ENCODE measurements at places on chromosomes 12 and 14.
A peak's percentile ranks its signal among the peaks of the same experiment; 100 is the strongest.

DNA sequence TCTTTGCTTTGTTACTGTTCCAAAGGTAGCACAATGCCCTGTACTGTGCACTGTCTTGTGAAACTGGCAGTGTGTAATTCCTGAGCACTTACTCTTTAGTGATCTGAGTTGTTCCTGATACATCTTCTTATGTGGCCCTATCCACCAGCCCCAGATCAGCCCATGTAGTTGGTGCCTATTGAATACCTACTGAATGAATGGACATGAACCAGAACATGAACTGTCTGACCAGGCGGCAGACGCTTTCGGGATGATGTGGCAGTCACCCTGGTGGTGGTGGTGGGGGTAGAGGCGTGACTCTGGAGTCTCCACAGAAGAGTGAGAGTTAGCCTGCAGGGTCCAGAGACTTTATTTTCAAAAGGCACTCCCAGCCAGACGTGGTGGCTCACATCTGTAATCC lies 46.6 kb upstream of the PAPOLA start:
- DNase-seq, result no peak

DNA sequence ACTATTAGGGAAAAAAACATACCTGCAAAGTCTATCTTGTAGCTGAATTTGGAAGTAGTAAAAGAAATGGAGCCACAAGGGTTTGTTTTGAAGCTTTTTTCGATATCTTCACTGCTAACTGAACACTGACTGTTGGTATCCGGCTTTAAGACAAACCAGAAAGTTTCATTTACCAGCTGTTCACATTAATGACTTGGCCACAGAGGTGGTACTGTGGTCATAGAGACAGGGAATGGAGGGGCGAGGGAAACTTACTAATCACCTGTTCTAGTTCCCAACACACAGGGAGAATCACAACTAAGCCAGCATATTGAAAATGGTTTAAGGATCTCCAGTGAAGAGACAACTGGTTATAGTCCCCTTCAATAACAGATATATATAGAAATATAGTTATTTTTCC lies 44.3 kb downstream of the PARP11 start:
- DNase-seq, result no peak

- DNase-seq, result peak; percentile 13
Measured at GRCh38 chr12:68746572-68747180, 700 bp downstream of the SLC35E3 start.

GRCh38 chr12:39417916-39418315 lies 25.0 kb downstream of the KIF21A start:
- DNase-seq, result no peak

DNA sequence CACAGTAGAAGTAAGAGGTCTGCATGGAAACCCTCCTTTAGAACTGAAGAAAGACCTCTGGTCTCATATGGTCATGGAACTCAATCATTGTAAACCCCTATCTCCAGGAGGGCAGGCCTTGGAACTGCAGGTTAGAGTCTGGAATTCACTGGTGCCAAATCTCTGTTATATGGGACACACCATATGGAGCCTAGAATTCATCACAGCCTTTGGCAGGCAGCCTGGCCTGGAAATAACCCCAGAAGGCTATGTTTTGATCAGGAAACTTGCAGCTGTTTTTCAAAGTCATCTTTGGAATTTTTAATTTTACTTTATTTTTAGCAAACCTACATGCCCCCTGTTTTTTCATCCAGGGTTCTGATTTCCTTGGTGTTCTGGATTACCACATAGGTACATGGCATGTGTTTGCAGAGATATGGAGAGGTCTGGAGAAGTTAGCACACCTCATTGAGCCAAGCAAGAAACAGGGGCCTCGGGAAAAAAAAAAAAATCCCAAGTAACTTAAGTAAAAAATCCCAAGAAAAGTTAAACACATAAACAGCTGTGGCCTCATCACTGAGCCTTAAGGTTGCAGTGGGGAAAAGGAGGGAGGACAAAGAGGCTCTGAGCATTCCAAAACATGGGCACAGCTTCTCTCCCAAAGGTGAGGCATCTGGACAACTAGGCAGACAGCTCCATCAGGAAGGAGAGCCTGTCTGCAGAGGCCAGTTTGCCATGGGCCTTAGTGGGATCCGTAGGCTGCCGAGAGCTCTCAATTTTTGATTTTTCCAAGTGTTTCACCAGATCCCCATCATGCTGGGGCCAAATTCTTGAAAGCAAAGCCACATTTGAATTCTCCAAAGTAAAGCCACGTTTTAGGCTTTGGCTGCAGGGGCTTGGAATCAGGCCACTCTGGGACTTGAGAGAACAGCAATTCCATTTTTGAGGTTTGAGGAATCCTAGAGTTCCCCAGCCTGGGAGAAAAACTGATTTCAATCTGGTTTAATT lies 339.6 kb upstream of the TBX3 start:
- DNase-seq, result no peak

GRCh38 chr12:80352474-80352873 lies 91.6 kb upstream of the PTPRQ start:
- no peak for DNase-seq

GRCh38 chr14:35416108-35416750 lies 11.7 kb upstream of the NFKBIA start:
- DNase-seq, result no peak

- DNase-seq, result no peak
Measured at GRCh38 chr12:121223292-121224285, 13.7 kb downstream of the P2RX4 start.

GRCh38 chr12:27975222-27976136 lies 2.9 kb upstream of the PTHLH start:
- DNase-seq, result no peak

DNA sequence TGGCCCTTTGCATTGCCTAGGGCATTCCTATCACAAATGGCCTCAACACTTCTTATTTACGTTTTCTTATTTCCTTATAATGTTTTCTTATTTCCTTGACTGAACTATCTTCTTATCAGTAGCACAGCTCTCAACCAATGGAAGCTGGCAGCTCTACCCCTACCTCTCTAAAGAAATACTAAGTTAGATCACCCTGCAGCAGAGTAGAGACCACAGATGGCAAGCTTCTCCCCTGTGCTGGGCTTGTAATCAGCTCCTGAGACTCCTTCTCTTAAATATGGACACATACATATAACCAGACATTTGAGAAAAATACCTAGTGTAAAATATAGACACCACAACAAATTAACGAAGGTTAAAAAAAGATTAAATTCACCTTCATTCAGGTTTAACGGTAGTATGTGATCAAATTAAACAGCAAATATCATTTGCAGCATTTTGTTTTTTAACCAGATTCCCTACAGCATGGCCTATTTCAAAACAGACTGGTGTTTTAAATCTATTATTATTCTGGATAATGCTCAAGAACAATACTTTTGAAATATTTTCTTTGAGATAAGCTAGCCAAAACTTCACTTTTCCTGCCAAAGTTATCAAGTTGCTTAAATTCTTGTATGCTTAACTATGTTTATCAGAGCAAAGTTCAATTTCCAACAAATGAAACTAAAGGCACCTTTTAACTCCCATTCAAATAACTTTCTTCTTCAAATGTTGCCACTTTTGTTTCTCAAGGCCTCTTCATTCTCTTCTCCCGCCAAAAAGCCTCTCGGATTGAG lies 54.3 kb downstream of the SLC41A2 start:
- DNase-seq, result no peak

GRCh38 chr14:60651796-60652673 lies 2.8 kb upstream of the SIX1 start:
- peak; percentile 62 for DNase-seq

- DNase-seq, result no peak
Measured at GRCh38 chr14:44889595-44890471, 71.9 kb downstream of the KLHL28 start.

DNA sequence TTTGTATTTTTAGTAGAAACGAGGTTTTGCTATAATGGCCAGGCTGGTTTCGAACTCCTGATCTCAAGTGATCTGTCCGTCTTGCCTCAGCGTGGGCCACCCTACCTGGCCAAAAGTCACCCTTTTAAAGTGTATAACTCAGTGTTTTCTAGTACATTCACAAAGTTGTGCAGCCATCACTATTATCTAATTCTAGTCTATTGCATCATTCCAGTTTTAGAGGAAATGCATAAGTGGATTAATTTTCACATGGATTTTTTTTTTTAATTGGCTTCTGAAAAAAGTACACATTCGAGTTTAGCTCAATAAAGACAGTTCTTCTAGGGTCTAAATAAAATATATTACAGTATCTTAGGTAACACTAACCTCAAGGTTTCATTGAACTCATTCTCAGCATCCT lies 3.7 kb downstream of the DEPDC4 start:
- DNase-seq, result no peak

- no peak for DNase-seq
Measured at GRCh38 chr14:61197416-61197815, 83.7 kb downstream of the TMEM30B start.

DNA sequence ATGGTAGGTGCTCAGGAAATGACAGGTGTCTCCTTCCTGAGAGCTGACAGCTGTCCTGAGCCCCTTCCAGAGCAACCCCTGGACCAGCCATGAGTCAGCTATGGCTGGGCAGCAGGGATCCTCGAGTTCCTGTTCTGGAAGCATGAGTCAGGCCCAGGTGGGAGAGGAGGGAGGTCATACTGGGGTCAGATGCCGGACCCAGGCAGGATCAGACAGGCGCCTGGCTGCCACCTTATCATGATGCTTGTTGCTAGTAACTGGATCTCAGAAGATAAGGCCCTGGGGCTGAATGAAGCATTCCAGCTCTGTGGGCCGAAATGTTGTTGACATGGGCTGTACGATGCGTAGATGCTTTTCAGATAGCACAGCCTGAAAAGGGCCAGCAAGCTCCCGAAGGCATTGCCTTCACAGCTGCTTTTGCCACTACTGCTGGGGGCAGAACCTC lies 17.4 kb upstream of the KRT7 start:
- no peak for DNase-seq

DNA sequence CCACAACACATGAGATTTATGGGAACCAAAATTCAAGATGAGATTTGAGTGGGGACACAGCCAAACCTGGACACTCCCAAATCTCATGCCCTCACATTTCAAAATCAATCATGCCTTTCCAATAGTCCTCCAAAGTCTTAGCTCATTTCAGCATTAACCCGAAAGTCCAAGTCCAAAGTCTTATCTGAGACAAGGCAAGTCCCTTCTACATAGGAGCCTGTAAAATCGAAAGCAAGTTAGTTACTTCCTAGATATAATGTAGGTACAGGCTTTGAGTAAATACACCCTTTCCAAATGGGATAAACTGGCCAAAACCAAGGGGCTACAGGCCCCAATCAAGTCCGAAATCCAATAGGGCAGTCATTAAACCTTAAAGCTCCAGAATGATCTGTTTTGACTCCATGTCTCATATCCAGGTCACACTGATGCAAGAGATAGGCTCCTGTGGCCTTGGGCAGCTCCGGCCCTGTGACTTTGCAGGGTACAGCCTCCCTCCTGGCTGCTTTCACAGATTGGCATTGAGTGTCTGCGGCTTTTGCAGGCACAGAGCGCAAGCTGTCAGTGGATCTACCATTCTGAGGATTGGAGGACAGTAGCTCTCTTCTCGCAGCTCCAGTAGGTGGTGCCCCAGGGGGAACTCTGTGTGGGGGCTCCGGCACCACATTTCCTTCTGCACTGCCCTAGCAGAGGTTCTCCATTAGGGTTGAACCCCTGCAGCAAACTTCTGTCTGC lies 60.1 kb downstream of the LRIG3 start:
- no peak for DNase-seq

DNA sequence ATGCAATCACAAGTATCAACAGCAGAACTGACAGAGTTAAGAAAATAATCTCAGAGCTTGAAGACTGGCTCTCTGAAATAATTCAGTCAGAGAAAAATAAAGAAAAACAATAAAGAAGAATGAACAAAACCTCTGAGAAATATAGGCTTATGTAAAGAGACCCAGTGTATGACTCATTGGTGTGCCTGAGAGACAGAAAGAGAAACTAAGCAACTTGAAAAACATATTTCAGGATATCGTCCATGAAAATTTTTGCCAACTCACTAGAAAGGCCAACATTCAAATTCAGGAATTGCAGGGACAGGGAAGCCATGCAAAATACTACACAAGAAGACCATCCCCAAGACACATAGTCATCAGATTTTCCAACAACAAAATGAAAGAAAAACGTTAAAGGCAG lies 56.2 kb downstream of the APOBEC1 start:
- no peak for DNase-seq

DNA sequence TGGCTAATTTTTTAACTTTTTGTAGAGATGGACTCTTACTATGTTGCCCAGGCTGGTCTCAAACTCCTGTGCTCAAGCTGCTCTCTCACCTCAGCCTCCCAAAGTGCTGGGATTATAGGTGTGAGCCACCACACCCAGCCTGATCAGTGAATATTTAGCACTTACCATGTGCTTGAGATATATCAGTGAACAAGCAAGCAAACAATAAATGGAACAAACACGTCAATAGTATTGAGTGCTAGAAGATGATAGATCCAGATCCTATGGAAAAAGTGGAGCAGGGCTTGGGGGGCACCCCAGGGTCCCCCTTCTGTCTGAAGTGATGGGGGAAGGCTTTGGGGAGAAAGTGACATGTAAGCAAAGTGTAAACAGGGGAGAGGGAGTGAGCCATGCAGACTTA lies 83.8 kb downstream of the NT5DC3 start:
- DNase-seq, result no peak

DNA sequence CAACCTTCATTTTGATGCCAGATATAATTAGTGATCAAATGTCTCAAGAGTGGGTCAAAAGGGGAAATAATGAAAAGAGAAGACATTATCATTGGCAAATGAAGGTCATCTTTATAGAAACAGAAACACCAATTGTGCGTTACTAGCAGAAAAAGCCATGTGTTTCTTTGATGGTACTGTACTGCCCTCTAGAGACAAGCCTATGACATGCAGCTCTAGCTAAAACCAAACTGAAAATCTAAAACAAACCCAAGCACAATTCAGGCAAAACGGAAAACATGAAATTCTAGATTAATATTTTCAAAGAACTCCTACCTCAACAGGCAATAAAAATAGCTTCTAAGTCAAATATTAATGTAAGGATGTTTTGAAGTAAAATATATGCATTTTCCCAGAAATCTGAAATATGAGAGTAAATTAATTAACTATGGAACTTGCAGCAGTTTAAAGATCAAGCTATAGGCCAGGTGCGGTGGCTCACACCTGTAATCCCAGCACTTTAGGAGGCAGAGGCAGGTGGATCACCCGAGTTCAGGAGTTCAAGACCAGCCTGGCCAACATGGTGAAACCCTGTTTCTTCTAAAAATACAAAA lies 115.4 kb downstream of the KLHL28 start:
- peak; percentile 25 for DNase-seq

- DNase-seq, result no peak
Measured at GRCh38 chr12:127560041-127560478, 706.9 kb upstream of the TMEM132C start.

GRCh38 chr14:72745991-72746980 lies 147.6 kb downstream of the DPF3 start:
- no peak for DNase-seq

- DNase-seq, result no peak
Measured at GRCh38 chr12:113479590-113480335, 8.1 kb upstream of the LHX5 start.
